GM12878 (cell line): ENCODE measurements at places on chromosomes 5 and 9.

- no peak for DNase-seq
Measured at GRCh38 chr5:160450164-160450932, 28.7 kb downstream of the PTTG1 start.

DNA sequence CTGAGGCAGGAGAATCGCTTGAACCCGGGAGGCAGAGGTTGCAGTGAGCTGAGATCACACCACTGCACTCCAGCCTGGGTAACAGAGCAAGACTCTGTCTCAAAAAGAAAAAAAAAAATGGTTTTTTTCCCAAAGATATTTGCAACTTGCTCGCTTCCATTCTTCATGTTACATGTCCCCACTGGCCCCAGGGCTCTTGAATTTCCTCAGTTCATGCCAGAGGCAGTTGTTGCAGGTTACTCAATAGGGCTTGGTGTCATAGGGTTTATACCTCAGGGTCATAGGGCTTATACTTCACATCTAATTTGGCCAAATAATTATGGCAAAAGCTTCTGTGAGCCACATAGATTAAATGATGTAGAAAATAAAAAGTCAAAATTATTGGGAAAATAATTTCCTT is 44.1 kb upstream of the KCNV2 start:
- DNase-seq = no peak

DNA sequence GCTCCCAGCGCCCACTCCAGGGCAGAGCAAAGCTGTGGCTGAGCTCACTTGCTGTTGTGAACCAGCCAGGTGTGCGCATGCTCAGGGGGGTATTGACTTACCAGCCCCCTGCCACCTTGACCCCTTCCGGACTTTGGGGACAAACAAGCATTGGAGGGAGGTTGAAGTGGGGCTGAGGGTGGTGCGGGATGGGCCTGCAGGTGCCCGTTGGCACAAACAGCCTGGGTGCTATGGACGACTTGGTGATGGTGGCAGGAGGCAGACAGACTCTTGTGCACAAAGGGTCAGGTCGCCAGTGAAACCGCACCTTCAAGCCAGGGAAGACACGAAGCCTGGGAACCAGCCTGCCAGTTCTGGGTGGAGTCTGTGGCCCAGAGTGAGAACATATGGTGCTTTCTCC is 858.5 kb upstream of the PTPRD start:
- DNase-seq = no peak

DNA sequence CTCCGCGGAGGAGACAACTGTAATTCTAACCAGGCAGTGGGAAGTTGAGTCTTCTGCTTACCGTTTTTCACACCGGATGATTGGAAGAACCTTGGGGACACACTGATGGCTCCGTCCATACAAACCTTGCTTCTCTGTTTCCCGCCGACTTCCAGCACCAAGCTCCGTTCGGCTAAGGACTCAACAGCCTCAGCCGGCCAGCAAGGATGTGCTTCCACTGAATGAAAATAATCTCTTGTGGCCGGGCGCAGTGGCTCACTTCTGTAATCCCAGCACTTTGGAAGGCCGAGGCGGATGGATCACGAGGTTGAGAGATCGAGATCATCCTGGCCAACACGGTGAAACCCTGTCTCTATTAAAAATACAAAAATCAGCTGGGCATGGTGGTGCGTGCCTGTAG is 1.8 kb upstream of the EDF1 start:
- no peak for DNase-seq

DNA sequence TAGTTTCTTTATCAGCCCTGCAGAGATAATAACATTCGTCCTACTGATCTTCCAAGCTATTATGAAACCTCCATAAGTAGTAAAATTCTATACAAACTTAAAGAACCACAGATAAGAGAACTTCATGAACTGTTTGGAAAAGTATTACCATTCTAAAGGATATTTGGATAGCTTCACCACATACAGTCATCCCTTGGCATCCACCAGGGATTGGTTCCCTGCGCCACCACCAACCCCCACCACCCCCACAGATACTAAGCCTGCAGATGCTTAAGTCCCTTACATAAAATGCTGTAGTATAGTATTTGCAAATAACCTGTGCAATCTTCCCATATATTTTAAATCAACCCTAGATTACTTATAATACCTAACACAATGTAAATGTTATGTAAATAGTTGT is 61.4 kb upstream of the SHISAL2B start:
- no peak for DNase-seq

DNA sequence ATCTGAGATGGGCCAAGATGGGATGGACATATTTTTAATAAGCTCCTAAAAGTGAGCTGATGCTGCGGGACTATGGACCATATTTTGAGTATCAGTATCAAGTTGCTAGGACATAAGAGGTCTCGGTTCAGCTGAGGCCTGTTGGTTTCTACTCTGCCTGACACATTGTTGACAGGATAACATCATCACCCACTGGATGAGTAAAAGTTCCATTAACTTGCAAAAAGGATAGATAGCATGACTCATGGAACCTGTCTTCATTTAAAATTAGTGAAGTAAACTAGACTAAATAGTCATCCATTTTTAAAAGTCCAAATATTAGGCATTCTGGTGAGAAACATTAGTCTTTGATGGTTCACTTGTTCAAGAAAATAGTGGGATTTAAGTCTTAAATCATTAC is 33.3 kb downstream of the PARP8 start:
- no peak for DNase-seq

- no peak for DNase-seq
Measured at GRCh38 chr5:15459200-15459599, 40.8 kb upstream of the FBXL7 start.

DNA sequence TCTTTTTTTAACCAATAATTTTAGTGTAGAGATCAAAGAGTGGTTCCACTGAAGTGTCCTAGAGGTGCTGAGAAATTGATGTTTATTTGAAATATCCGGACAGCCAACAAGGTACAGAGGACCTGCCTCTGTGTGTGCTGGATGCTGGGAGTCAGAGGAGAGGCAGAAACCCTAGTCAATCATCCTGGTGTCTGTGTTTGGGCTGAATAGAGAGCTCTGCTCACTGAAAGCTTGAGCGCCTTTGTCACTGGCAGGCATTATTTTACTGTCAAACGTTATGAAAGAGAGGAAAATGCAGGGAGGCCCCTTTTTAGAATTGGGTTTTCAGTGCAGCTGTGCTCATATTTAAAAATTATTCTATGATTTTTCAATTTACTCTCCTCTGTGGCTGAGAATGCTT is 480.3 kb upstream of the TYRP1 start:
- no peak for DNase-seq

- no peak for DNase-seq
Measured at GRCh38 chr9:109498195-109499092, at the start of gene PTPN3. Gene PTPN3 (minus strand): TSS chr9:109498307. CDS start chr9:109463434, 34,873 bp downstream.

DNA sequence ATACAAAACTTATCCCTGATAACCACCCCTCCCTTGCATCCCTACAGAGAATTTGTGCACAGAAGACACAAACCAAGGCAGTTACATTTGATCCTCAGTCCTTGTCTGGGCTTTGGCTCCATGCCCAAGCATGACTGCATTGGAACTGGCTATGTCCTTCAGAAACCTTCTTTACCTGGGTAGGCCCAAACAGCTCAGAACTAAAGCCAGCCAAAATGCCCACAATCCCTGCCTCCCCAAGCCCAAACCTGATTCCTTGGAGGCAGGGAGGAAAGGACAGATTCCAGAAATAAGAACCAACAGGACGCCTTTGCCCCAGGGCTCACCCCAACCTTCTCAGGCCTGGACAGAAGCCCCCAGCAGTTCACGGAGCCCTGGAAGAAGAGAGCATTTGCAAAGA is 8.2 kb downstream of the IL17B start:
- no peak for DNase-seq

GRCh38 chr9:72564479-72565281 is 43.3 kb downstream of the TMC1 start:
- DNase-seq = no peak

- DNase-seq = no peak
Measured at GRCh38 chr5:172868924-172869591, 35.0 kb downstream of the ERGIC1 start.

DNA sequence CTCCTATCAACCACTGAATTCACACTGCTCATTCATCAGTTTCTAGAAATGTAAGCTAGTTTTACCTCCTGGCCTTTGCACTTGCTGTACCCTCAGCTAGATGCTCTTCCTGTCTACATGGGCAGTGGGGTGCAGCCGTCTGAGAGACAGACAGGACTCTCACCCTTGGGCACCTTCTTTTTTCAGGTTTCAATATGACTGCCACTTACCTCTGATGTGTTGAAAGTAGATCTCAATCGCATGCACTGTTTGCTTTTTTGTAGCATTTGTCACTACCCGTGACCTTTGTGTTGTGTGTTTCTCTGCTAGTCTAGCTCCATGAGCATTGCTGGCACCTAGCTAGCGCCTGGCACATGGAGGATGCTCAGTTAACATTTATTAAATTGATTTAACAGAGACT is 403.1 kb upstream of the TRPC7 start:
- DNase-seq = no peak

DNA sequence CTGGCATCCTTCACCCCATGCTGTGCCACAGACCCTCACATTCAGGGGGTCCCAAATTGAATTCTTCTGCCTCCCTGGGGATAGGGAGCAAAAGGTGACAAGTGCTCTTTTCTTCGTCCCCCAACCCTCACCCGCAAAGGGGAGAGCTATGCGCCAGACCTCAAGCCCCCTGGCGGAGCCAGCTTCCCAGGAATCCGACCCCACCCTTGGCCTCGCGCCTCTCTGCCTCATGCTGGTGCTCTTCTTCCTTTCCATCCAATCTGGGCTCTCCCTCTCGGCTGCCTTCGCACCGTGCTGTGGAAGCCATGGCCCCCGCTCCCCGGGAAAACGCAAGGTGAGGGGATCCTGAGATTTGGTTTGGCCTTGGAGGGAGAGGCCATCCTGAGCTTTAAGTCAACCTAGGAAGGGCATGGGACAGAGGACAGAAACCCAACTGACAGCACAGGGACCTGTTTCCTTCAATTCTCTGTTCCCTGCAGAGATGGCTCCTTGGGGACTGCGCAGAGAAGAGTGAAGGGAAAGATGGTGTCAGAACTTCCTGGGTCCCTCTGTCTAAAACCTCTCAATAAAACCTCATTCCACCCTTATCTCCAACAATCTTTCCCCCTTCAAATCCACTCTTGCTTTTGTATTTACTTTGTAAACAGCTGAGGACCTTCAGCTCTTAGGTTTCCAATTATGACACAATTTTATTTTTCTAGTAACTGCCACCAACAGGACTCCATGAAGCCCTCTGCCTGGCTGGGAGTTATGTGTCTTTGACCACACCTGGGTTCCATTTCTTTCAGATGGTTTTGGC is 36.3 kb upstream of the CRB2 start:
- DNase-seq = no peak

DNA sequence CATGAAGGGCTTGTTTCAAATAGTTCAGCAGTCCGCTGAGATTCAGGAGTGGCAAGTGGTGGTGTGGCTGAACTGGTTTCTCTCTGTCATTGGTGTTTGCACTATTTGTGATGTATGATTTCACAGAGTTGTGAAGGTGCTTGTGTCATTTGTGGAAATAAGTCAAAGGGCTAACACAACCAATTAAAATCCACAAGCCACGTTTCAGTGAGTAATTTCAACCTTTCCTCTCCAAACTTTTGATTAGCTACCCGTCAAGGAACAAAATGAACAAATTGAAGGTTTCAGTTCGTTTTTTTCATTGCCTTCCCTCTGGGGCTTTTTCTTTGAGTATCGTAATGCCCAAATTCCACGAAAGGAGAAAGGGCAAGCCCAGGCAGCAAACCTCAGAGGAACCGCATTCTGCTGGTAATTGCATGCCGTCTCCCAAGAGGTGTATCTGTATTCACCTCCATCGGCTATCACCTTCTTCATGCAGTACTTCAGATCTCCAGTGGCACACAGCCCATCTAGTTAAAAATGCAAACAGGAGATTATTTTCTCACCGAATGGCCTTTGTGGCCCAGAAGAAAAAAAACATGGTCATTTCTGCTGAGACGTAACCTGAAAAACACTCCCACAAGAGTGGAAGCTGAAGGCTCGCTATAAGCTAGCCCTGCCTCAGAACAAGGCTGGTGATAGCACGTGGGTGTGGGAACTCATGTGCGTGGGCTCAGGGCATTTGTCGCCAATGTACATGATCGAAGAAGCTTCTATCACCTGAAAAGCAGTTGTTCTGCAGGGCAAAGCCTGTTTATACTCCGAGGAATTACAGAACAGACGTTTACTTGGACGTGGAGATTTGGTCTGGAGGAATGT is 197.1 kb downstream of the NR3C1 start:
- peak; percentile 98 for DNase-seq

- no peak for DNase-seq
Measured at GRCh38 chr5:66743344-66743743, 147.2 kb downstream of the MAST4 start.

DNA sequence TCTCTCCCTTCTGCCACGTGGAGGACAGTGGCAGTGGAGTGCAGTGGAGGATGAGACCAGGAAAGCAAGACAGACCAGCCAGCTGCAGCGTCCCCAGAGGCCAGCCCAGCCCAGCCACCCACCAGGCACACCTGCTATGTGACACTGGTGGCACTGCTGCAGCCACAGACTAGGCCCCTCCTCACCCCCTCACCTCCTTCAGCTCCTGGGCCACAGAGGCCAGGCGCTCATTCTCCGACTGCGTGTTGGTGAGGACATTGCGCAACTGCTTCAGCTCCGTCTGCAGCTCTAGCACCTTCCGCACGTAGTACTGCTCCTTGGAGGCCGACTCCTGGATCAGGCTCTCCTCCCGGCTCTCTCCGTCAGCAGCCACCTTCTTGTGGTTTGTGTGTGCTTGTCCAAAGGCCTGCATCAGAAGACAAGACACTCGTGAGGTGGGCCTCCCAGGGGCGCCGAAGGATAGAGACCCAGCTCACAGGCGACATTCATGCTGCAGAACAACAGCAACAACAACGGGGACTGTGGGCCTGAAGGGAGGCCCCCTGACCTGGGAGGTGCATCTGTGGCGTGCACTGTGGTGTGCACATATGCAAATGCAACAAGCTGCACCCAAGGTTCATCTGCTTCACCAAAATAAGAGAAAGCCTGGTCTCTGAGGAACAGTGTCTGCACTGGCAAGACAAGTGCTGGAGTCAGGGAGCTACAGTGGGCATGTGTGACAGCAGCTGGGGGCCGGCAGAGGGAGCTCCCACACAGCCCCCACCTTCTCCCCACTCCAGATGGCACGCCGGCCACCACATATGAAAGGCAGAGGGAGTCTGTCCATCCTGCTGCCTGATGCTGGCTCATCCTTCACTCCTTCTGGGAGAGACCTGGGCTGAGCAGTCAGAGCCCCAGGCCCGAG is 35.5 kb downstream of the BICD2 start:
- DNase-seq = no peak

GRCh38 chr9:68437785-68438184 is 81.4 kb downstream of the PGM5 start:
- DNase-seq = no peak
